ENCODE measurements at places on chromosomes 16 and 17.
A peak's percentile ranks its signal among the peaks of the same experiment; 100 is the strongest.

DNA sequence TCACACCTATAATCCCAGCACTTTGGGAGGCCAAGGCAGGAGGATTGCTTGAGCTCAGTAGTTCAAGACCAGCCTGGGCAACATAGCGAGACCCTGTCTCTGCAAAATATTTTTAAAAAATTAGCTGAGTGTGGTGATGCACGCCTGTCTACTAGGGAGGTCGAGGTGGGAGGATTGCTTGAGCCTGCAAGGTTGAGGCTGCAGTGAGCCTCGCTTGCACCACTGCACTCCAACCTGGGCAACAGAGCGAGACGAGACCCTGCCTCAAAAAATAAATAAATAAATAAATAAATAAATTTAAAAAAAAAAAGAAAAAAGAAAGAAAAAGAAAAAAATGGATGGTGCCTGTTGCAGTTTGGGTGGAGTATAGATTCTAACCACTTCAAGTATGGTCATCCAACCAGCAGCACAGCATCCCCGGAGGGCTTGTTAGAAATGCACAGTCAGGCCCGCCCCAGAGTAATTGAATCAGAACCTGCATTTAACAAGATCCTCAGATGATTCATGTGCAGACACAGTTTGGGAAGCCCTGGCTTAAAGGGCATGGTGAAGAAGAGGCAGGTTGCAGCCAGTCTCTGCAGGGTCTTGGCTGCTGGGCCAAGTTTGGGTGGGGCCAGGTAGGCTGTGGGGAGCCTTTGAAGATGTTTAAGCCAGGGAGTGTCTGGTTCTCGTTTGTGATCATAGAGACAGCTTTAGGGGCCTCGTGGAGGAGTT is 40.8 kb downstream of the MRC2 start:
- DNase-seq = no peak

- no peak for DNase-seq
These were observed 179.6 kb upstream of the TNRC6C start for GRCh38 chr17:77778636-77779489.

GRCh38 chr17:7380855-7381683 is at the start of gene TNK1:
TNK1 (plus strand) TSS chr17:7381089; CDS start chr17:7382927, 1,838 bp downstream.
- DNase-seq = no peak

GRCh38 chr17:66834919-66835454 is at the start of gene CACNG5:
CACNG5 (plus strand) TSS chr17:66835117; CDS start chr17:66877333, 42,216 bp downstream.
- no peak for DNase-seq

GRCh38 chr16:56617212-56618085 is 8.1 kb upstream of the MT1E start:
- DNase-seq = peak; percentile 47

DNA sequence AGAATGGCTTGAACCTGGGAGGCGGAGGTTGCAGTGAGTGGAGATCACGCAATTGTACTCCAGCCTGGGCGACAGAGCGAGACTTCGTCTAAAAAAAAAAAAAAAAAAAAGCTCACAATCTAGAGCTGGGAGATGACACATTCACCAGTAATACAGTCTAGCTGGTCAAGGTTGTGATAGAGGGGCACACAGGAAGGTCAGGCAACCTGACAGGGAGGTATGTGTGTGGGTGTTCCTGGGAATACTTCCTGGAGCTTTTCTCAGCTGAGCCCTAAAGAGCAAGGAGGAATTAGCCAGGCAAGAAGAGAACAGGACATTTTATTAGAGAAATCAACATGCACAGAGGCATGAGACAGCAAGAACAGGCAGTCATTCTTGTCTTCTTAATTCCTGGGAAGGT is 216.7 kb downstream of the SHISA9 start:
- no peak for DNase-seq

DNA sequence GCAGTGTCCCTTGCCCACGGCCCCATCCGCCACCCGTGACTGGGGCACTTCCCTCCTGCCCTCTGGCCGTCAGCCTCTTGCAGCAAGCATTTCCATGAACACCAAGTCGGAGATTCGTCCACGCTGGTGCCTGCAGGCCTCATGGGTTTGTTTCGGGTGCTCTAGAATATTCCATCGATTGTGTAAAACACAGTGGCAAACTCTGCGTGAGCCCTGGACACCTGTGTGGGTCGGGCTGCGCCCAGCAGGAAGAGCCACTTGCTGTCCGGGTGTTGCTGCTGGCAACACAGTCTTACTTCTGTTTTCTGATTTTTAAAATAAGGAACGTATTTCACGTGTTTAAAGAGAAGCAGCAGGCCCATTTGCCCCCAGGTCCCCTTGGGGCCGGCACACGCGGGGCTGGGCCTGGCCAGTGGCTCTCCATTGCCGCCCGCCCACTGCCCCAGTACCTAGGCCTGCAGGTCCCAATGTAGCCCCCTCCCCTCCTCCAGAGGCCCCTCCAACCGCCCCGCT is 10.0 kb downstream of the CYBC1 start:
- DNase-seq = no peak

DNA sequence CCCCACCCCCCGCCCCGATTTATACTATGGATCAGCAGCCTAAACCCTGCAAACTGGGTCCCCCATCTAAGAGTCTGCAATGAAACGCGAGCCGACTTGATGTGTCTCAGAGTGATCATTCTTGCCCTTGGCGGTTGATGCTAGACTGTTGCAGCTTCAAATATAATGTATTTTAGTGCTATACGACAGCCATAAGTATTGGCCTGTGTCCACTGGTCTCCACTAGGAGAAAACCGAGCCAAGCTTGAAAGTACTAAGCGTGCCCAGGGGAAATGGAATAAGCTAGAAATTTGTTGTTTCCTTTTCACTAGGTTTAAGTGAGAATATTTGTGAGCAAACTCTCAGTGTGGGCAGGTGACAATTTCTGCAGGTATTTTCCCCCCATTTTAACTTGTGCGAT is 711.2 kb downstream of the MAF start:
- no peak for DNase-seq

GRCh38 chr16:22937169-22937568 is 123.2 kb downstream of the HS3ST2 start:
- no peak for DNase-seq

DNA sequence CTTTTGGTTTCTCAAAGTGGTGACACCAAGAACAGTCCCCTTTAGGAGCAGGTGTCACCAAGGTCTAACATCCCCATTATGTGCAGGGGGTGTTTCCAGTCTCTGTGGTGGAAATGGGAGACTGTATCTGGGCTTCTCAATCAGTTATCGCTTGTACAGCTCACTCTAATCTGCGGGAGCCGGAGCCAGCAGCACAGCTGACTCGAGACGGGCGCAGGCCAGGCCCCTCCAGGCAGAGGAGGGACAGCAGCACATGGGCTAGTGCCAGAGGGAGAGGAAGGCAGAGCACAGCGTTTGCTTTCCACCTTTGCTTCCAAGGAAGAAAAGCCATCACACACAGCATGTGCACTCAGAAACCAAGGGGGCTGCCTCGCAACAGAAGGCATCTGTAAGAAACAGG is 91.2 kb upstream of the CREBBP start:
- DNase-seq = no peak

- DNase-seq = peak; percentile 90
These were observed 8.3 kb downstream of the HS3ST3B1 start for GRCh38 chr17:14308965-14309879.

DNA sequence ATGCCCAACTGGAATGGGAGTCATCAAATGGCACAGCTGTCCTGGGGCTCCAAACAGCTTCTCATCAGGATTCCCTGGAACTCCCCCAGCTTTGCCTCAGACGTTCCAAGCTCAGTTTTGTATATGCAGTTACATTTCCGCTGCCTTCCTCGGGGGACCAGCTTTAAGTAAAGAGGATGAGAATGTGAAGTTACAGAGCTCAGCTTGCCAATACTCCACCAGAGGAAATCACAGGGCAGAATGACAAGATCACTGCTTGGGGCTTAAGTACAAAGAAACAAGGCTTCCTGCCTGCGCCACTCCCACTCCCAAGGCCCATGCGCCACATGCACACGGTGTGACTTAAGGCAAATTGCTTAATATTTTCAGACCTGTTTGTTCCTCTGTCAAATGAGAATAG is 272.4 kb upstream of the CDH11 start:
- no peak for DNase-seq

DNA sequence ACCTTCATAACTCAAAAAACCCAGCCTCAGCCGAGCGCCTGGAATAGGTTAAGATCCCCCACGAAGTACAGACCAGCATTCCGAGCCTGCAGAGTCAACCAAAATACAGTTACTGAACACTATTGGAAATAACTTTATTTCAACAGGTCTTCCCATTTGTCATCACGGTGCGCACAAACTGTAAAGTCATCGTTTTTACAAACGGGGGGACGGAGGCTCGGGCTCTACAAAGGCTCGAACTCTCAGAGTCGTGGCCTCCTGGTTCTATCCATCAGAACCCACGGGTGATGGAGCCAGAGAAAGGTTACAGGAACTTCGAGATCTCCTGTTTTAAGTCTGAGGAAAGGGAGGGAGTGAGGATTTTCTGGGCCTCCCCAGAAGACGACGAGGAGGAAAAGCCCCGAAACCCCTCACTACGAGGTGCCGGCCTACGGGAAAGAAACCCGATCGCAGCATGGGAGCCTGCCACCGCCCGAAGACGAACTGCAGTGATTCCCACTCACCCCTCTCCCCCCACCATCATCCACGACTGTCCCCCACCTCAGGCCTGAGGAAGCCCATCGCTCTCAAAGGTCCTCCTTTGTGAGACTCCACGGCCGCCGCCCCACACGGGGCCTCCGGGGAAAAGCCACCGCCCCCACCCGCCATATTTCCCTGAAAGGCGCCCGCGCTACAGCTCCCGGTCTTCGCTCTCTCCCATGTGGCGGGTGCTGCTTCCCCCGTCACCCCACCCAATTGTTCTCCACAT is 917 bp downstream of the YWHAE start:
- DNase-seq = no peak

DNA sequence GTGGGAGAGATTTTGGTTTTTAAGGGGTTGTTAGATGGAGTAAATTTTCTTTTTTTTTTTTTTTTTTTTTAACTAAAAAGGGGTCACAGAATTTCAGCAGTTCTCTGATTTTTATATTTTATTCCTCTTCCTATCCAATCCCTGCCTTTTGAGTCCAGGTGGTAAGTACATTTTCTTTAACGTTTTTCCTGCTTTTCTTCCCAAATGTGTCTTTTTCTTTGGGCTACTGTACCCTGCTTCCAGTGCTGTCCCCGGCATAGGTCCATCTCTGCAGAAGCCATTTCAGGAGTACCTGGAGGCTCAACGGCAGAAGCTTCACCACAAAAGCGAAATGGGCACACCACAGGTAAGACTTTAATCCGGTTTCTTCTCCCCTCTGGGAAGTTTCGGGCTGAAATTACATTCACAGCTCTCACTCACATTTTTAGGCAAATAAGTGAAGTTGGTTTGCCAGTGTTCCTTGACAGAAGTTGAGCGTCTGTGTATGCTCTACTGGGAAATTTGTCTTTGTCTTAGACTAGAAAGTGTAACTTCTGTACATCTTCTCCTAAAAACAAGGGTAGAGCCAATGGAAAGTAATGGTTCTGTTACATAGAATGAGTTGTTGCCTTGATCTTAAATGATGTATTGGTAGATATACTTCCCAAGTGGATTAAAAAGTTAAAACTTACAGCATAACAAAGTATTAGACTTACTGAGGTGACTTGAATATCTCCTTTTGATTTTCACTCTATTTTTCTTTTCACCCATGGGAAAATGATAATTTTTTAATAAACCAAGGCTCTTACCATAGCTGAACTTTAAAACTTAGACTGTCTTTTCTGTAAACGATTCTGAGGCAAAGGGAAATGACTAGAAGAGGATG is 54.5 kb downstream of the TUBD1 start:
- DNase-seq = no peak

DNA sequence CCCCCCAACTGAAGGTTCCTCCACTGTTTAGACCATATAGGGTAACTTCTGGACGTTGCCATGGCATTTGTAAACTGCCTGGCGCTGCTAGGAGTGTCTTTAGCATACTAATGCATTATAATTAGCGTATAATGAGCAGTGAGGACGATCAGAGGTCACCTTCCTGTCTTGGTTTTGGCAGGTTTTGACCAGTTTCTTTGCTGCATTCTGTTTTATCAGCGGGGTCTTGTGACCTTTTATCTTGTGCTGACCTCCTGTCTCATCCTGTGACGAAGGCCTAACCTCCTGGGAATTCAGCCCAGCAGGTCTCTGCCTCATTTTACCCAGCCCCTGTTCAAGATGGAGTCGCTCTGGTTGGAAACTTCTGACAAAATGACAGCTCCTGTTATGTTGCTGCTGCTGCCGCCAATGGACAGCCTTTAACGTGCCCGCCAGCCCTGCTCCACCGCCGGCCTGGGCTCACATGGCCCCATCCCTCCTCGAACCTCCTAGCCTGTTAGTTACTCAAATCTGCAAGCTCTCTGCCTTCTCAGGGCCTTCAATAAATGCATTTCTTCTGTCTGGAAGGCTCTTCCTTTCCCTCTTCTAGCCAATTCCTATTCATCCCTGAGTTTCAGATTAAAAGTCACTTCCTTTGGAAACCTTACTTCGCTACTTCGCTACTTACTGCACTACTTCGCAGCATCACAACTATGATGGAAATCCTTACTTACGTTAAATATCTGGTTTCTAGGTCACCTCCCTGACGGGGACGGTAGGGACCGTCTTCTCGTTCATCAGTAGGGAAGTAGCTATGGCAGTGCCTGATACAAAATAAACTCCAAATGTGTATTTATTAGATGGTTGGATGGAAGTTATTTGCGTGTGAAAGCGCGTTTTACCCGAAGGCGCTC is 640 bp upstream of the NAGLU start:
- no peak for DNase-seq

DNA sequence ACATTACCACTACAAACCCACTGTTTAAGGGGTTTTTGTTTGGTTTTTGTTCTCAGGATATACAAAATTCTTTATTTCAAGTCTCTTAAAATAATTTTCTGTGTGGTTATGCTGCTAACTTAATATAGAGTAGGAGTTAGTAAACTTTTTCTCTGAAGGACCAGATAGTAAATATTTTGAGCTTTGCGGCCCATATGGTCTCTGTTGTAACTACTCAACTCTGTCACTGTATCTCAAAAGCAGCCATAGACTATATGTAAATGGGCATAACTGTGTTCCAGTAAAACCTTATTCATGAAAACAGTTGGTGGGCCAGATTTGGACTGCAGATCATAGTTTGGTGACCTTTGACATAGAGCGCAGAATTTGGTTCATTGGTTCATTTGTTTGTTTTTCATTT is 7.2 kb downstream of the TANGO6 start:
- no peak for DNase-seq

DNA sequence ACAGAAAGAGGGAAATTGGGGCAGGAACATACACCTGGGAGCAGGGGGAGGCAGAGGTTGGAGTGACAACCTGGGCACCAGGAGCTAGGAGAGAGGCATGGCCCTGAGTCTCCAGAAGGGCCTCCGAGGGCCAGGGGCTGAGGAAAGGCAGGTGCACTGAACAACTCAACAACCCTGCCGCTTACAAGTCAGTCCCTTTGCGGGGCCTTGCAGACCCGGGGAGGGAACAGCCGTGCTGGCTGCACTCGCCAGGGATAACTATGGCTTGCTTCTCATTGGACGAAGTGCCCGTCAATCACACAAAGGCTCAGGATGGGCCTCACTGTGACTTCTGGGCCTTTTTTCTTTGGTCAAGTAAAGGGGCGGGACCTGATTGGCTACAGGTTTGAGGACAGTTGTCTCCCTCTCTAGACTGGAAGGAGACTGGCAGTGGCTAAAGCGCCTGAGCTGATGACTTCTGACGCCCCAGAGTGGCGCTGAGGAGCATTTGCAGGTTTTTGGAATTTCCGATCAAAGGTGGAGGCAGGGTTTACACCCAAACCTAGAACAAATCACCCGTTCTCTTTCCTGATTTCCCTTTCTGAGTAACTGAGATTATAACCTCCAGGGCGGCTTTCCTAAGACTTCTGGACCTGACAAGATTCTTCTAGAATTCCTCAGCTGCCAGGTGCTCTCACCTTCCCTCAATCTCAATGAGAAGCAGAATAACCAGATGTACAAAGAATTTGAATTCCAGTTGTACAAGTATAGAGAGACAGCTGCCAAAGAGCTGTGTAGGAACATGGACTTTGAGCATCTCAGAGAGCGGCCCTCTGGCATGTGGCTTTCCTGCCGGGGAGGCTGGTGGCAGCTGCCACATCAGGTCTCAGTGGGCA is 27.6 kb upstream of the ST6GALNAC2 start:
- DNase-seq = no peak
